ENCODE measurements at places on chromosomes 4 and X. TPM values are rescaled to one million over a fixed set of nuclear protein-coding genes. Genes with fewer than 3 reads are reported as not detected.

GRCh38 chr4:113684534-113685091, 76.9 kb downstream of the CAMK2D start:
- DNase-seq: no peak

GRCh38 chrX:143642426-143642825, 6.5 kb upstream of the SLITRK4 start:
- no peak for DNase-seq

MAGEA9B gene
- total RNA-seq: not detected

RHOXF1 gene
- not detected for total RNA-seq

- DNase-seq: no peak
These were observed 8.7 kb downstream of the CLRN2 start for GRCh38 chr4:17523662-17524061.

DNA sequence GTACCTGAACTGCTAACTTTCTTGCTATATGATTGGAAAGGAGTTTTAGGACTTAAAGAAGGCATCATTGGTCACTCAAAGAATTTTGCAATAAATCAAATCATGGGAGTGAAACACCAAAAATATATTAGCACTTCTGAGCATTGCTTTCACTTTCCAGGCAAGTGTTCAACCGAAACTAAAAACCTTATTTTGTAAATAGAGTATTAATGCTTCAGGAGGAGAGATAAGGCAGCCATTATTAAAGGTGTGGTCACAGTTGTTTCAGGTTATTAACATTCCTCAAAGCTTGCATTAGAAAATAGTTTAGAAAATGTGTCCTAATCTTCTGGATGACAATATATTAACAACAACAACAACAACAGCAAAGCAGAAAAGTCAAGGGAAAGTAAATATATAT, 92.3 kb upstream of the TLL1 start:
- no peak for DNase-seq

UGT2B15 gene
- 2.0 TPM for total RNA-seq

DNA sequence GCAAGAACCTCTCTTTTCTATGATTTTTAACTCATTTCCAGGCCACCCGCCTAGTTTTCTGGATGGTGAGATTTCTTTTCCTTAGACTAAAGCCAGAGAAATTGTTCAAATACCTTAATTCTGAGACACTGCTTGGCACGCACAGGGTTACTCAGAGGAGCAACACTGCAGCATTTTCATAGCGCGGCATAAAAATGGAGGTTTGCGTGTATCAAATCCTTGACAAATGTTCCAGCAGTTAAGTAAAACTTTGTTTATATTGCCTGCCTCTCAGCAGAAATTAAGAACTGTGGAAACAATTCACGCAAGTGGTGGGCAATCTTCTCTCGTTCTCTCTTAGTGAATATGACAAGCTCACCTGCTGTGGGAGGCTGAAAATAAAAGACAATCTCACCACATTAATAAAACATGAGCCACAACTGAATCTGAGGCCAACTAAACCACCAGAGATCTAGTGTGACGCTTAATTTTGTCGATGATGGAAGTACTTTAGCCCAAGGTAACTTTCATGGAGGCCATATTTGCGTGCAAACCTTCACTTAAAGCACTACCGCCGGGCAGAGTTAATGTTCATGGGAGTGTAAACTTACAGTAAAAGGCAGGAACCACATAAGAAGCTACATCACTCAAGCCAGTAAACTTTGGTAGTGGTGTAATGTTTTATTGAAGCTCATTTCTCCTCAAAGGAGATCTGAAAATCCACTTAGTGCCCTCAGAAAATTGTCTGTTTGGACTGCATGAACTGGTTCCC, 894.8 kb upstream of the EPHA5 start:
- DNase-seq: no peak

DNA sequence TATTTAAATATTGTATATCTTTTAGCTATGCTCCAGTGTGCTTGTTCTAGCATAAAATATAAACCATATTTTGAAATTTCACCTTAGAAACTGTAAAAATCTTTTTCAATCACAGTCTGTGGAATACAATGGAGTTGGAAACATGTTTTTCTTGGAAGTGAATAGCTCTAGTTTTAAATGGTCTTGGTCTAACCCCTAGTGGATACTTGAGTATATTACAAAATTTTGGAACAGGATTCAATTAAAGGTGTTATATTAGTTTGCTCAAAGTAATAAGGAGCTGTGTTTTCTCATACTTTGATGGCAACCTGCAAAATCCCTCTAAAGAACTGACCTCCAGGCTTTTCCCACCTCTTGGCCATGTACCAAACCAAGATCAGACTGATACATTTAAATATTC, 48.2 kb downstream of the STK26 start:
- DNase-seq: no peak

C4orf51 gene
- total RNA-seq: not detected

TMEM33 gene
- 60.5 TPM for total RNA-seq

GRCh38 chr4:112270640-112271421, 14.9 kb downstream of the TIFA start:
- DNase-seq: no peak

- DNase-seq: no peak
These were observed 17.4 kb downstream of the BCAP31 start for GRCh38 chrX:153706799-153707198.

GRCh38 chrX:22141047-22141730, 109.1 kb downstream of the PHEX start:
- no peak for DNase-seq

DNA sequence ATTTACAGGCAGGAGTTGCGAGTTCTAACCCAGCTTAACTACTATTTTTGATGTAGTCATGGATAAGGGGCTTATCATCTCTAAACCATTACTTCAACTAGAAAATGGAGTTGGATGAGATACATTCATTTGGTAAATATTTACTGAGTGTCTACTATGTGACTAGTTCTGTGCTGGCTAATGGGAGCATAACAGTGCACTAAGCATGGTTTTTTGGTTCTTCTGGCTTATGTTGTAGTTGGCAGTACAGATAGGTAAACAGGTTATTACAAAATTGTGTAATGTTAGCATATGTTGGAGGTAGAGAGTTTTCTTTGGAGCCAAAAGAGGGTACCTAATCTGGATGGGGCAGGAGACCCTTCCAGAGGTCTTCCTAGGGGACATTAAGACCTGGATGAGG, 25.8 kb upstream of the PI4K2B start:
- DNase-seq: no peak
